ENCODE measurements at places on chromosomes 3 and 15.

DNA sequence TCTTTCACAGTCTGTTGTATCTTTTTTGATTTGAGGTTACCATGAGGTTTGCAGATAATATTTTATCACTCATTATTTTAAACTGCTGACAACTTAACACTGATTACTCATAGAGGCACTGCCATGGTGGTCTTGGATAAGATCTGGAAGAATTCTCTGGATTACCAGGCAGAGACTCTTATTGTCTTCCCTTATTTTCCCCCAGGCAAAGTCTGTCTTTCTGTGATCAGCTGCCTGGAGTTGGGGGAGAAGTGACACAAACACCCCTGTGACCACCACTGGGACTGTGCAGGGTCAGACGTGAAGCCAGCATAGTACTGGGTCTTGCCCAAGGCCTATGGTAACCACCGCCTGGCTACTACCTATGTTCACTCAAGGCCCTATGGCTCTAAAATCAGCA lies 4.7 kb downstream of the PATL2 start:
- DNase-seq: no peak

DNA sequence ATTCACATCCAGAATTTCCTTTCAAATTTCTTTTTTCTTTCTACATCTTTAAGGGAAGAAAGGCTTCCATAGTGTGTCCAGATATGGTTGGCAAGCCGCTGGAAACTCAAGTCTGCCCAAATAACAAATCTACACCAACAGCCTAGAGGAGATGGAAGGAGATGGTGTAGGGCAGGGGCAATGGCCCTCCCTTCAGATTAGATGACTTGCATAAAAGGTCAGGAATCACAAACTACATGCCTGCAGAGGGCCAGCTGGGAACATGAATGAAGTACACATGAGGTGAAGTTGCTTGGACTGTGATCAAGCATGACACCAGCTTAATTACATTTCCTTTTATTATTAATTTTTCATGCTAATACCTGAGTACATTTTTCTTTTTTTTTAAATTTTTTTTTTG lies 10.2 kb downstream of the SLC27A2 start:
- no peak for DNase-seq

DNA sequence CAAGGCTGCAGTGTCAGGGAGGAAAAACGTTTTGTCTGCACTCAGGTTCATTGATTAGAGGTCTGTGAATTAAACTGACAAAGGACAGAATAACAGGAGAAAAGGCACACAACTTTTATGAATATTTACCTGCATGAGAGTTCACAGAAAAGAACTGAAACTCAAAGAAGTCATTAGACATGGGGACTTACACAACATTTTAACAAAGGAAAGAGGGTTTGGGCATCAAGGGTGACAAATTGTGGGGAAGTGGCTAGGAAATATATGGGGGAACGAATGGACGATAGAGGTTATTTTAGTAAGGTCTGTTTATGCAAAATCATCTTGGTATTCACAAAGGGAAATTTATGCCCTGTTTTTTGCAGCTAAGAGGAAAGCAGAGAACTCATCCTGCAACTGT lies 65.6 kb upstream of the C15orf39 start:
- DNase-seq: no peak

GRCh38 chr15:74827614-74828013 lies 1.2 kb downstream of the CPLX3 start:
- no peak for DNase-seq

GRCh38 chr3:44983484-44983941 lies 7.5 kb downstream of the EXOSC7 start:
- DNase-seq: no peak

- DNase-seq: no peak
Measured at GRCh38 chr3:69699183-69699582, 40.1 kb upstream of the MITF start.

GRCh38 chr3:148534089-148534988 lies 163.4 kb upstream of the AGTR1 start:
- no peak for DNase-seq

DNA sequence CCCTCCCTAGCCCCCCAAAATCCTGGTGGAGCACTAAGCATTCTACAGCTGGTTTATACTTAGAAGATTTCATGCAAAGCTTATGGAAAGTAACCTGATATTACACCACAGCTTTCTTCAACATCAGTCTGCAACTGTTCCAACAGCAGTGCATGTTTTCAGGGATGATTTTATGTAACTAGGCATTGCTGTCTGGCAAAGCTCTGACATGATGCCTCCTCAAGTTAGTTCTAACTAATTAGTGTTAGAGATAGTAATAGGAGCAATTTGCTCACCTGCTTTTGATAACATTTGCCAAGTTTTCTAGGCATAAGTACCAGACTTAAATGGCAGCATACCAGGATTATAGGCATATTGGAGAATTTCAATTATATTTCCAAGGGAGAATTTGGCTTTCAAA lies 330.3 kb upstream of the SGO1 start:
- DNase-seq: peak; percentile 9

DNA sequence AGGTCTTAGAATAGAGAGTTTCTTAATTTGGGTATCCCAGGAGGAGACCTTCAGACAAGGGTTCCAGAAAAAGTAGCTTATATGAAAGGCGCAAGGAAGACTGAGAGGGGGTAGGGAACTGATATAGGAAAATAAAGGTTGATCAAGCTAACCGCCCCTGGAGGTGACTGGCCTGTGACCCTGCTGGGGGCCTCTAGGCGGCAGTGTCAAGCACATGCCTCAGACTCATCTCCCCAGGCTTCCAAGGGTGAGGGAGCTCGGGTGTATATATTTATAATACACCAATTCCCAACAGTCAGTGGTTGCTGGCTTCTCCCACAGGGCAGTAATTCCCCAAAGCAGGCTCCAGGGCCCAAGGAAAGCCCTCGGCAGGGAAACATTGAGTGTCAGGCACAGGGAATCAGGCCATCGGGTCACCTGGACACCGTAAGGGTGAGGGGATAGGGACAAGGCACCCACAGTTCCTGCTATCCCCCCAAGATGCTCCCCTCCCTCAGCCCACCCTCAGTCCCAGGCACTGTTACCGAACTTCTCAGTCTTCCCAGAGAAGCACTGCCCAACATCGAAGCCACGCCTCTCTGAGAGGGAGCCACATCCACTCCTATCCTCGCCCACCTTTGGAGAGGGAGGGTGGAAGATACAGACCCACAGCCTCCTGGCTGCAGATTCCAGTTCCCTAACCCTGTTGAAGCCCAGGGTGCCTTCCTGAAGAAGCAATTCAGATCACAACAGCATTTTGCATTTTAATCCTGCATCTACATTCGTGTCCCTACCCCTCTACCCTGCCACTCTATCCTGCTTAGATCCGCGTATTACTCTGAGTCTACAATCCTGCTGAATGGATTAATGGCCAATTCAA lies 19.5 kb upstream of the CAV3 start:
- DNase-seq: no peak

DNA sequence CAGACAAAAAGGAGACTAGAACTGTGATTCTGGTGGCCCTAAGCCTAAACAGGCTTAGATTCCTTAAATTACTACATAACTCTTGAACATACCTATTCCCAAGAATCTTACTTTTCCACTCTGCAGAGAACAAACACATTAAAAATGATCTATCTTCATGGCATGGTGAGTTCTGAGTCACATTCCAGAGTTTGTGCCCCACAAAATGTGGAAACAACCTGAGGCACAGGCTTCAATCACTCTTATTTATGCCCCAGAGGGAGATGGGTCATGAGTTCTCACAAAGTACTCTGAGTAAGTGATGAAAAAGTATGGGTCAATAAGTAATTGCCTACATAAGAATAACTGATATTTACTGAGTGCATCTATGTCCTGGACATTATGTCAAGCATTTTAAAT lies 137.5 kb upstream of the SLC2A2 start:
- no peak for DNase-seq

GRCh38 chr3:64685800-64686445 lies 1.9 kb downstream of the ADAMTS9 start:
- peak; percentile 97 for DNase-seq

DNA sequence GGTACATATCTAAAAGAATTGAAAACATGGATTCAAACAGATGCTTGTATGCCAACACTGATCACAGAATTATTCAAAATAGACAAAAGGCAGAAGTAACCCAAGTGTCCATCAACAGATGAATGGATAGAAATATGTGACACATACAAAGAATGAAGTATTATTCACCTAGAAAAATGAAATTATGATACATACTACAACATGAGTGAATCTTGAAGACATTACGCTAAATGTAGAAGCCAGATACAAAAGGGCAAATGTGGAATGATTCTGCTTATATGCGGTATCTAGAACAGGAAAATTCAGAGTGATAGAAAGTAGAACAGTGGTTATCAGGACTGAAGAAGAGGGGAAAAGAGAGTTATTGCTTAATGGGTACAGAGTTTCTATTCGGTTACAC lies 26.2 kb upstream of the SLC12A8 start:
- no peak for DNase-seq

- peak; percentile 41 for DNase-seq
Measured at GRCh38 chr15:101307048-101307896, 12.2 kb upstream of the SNRPA1 start.

DNA sequence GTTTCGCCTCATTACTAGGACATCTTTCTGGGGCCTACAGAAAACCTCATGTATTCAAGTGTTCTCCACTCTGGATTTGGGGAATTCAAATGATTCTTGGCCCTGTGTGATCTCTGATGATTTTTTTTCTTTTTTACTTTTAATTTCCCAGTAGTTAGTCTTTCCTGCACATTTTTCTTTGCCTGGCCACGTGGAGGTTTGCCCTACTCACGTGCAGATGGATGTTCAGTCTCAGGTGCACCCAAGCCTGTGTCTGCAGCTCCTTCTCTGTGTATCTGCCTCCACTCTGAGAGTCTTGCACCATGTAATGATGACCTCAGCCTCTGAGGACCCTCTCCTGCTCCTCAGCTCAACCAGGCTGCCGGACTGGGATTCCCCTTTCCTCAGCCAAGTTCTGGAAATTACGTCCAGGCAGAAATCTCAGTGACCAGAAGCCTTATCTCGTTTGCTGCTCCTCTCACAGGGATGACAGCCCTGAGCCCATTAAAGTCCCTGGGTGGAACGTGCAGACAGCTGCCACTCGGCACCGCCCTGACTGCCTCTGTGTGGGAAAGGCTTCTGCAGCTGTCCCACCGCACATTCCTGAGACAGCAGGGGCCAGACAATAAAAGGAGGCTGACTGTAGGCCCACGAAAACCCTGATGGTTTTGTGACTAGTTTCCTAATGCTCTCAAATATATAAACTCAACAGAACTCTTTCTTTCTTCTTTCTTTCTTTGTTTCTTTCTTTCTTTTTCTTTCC lies 31.4 kb upstream of the GABRB3 start:
- peak; percentile 33 for DNase-seq

DNA sequence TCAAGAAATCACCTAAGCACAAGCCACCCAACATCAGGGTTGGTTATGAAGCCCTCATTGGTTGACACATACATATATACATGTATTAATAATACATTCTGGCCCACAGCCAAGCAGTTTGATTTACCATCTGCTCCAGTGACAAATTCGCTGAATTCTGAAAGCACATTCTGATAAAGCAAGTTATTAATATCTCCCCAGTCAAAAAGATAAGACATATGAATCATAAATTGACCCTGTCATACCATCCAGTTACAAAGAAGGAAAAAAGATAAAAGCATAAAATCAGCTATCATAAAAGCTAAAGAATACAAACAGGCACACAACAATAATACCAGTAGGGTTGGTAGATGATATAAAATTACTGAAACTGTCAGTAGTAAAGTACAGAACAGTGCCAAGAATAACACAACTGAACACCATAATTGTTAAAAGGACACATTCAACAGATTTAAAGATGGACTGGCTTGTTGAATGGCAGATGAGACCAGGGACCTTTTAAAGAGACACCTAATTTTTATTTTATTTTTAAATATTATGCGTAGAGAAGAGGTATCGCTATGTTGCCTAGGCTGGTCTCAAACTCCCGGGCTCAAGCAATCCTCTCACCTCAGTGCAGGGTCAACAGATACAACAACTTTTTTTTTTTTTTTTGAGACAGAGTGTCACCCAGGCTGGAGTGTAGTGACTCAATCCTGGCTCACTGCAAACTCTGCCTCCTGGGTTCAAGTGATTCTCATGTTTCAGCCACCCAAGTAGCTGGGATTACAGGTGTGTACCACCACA lies 7.7 kb downstream of the SNX4 start:
- DNase-seq: peak; percentile 48

- peak; percentile 61 for DNase-seq
Measured at GRCh38 chr3:58691997-58692396, 25.4 kb upstream of the FAM3D start.

- DNase-seq: no peak
Measured at GRCh38 chr3:162845918-162846317, 1349.3 kb downstream of the OTOL1 start.

- no peak for DNase-seq
Measured at GRCh38 chr3:99781761-99782160, 35.9 kb upstream of the CMSS1 start.

DNA sequence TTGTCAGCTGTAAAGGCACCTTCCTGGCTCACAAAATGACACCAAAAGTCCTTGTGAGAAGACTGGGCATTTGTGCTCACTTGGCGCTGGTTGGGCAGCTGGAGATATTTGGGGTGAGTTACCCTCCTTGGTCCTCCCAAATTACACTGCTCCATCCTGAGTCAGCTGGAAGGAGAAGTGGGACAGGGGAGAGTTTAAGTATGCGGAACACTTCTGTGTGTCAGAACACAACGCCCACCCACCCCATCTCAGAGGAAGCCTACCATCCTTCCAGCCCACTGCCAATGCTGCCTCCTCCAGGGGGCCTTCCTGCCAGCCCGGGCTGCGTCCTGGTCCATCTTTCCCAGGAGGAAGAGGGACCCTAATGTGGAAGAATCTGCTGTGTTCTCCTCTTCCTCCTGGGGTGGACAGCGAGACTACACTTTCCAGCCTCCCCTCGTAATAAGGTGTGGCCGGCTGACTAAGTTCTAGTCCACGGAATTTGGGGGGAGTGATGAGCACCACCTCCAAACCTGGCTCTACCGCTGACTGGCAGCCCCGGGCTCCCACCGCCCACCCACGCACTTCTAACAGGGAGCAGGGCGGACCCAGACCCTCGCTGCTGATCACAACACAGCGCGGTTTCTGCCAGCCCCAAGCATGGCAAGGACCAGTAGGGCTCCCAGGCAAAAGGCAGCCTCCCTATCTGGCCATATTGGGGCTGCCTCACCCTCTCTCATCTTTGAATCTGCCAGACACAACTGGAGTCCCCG lies 265.0 kb downstream of the XXYLT1 start:
- no peak for DNase-seq

DNA sequence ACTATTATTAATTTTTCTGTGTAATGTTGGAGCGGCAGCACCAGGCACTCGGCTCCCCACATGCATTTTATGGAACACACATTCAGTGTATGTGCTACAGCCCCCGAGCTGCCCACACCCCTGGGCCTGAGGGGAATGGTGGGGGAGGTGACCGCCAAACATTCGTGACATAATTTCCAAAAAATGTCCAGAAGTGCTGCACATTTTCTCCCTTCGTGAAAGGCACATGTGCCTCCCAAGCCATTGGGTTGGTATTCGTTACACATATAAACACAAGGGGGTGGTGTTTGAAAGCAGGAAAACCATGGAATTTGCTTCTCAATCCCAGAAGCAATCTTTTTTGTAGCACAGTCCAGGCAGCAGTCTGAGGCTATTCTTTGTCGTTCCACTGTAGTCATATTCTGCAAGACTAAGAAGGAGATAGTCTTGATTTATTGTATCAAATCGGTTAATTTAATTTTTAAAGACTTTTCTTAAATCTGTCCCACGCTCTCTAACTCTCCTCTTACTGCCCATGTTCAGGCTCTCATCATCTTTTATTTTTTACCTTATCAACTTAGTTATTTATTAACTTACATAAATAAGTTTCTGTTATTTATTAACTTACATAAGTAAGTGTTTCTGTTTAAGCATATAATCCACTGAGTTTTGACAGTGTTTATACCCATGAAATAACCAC lies 39.2 kb upstream of the POLR2M start:
- DNase-seq: peak; percentile 77

- DNase-seq: no peak
Measured at GRCh38 chr3:120421926-120422325, 28.9 kb downstream of the FSTL1 start.

Data from eye (tissue), 1 donor.